Gastroesophageal sphincter (tissue), 4 donors: ENCODE measurements at places on chromosomes 13 and 19. TPM values are rescaled to one million over a fixed set of nuclear protein-coding genes. Genes with fewer than 3 reads are reported as not detected.

The ZNF93 gene
- 3.2 TPM for total RNA-seq

The IGFLR1 gene
- 7.4 TPM for total RNA-seq

The KLK7 gene
- 0.31 TPM for total RNA-seq

The OR7D2 gene
- 0.12 TPM for total RNA-seq

The MCF2L gene
- 25.0 TPM for total RNA-seq

The TUBB4A gene
- total RNA-seq: 2.7 TPM

The VSTM1 gene
- total RNA-seq: not detected

The CBARP gene
- not detected for total RNA-seq

The FGF14 gene
- 1.5 TPM for total RNA-seq

The LRRC25 gene
- 1.9 TPM for total RNA-seq

DNA sequence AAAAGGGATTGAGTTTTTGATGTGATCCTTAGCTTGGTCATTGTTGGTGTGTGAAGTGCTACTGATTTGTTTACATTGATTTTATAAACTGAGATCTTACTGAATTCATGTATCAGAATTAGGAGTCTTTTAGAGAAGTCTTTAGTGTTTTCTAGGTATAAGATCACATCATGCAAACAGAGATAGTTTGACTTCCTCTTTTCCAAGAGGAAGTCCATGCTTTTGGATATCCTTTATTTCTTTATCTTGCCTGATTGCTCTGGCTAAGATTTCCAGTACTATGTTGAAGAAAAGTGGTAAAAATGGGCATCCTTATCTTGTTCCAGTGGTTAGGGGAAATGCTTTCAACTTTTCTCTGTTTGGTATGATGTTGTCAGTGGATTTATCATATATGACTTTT, 561.2 kb upstream of the SLITRK1 start:
- no peak for ATAC-seq

DNA sequence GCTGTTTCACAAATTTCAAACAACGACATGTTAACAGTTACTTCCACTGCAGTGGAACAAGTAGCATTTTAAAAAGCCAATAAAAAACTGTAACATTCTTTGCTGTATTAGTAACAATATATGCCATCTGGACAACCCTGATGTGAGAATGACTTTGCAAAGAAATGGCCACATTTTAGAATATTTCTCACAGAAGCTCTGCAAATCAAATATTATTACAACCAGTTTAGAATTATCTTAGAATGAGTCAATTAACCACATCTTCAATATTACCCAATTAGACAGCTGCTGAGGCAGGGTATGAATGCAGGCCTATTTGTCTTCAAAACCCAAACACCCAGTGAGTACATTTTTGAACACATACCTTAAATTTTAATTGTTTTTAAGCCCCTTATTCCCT, 3.2 kb downstream of the ZNF699 start:
- no peak for ATAC-seq

- ATAC-seq: no peak
Measured at GRCh38 chr13:91158017-91158395, 189.5 kb upstream of the MIR17HG start.

- peak; percentile 25 for ATAC-seq
Measured at GRCh38 chr19:33064458-33064791, 263 bp downstream of the RHPN2 start.

GRCh38 chr13:109941951-109942350, 155.6 kb upstream of the IRS2 start:
- no peak for ATAC-seq

- peak; percentile 78 for ATAC-seq
Measured at GRCh38 chr19:2648528-2648937, 54.0 kb downstream of the GNG7 start.

- ATAC-seq: peak; percentile 96
Measured at GRCh38 chr19:1039646-1040475, at the start of gene ABCA7. Gene ABCA7 (plus strand): TSS chr19:1040107. CDS start chr19:1041362, 1,255 bp downstream.

DNA sequence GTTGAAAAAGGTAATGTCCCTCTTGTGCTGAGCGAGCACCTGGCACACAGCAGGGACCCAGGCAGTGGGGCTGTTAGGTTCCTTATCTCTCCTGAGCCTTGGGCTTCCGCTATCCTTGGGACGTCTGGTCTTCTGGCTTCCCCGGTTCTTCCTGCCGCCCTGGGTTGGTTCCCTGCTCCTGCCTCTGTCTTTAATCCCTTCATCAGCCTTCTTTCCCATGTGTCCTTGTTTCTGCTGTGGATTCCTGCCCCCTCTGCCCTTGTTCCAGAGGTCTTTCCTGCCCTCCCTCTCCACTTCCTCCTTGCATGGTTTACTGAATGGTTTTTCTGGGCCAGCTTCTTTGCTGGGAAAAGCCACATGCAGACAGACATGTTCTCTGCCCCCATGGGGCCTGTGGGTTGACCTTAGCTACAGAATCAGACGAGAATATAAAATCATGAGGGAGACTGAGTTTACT, 2.6 kb downstream of the EPN1 start:
- ATAC-seq: no peak

- ATAC-seq: no peak
Measured at GRCh38 chr13:98297051-98297450, 120.0 kb upstream of the RNF113B start.

DNA sequence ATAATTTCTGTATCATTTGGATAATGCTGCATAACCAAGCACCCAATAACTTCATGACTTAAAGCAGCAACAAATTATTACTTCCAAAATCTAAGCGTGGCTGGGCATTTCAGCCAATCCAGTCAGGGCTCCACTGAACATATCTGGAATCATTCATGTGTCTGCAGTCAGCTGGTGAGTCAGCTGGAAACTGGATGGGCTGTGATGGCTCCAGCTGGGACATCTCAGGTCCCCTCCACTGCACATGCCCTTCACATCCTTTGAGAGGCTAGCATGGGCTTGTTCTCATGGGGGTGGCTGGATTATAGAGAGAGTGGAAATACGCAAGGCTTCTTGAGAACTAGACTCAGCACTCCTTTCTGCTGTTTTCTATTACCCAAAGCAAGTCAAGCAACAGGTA, 961.9 kb downstream of the DIAPH3 start:
- no peak for ATAC-seq

DNA sequence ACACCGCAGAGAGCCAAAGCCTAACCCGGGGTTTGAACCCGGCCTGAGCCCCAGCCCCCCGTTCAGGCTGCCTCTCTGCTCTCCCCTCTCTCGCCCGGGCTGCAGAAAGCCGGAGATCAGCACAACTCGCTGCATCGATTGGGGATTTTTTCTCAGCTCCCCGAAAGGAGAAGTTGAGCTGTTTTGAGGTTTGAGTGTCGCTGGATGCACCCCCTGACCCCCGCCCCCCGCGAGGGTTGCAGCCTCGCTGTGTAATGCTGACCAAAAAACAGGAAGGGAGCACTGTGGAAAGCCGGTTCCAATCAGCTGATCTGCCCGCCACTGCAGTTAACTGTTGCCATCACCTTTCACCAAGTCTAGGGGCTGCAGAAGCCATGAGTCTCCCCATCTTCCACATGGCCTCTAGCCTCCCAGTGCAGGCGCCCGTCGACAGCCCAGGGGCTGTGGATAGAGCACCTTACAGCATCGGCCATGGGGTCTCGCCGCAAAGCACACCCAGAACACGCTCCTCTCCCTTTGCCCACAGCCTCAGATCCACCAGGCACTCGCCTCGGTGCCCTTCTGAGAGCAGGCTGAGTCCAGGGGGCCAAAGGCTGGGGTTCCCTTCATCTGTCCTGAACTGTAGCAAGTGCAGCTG, 34.5 kb downstream of the MYO9B start:
- ATAC-seq: no peak

GRCh38 chr13:110816500-110816899, 98.4 kb downstream of the ANKRD10 start:
- ATAC-seq: no peak

DNA sequence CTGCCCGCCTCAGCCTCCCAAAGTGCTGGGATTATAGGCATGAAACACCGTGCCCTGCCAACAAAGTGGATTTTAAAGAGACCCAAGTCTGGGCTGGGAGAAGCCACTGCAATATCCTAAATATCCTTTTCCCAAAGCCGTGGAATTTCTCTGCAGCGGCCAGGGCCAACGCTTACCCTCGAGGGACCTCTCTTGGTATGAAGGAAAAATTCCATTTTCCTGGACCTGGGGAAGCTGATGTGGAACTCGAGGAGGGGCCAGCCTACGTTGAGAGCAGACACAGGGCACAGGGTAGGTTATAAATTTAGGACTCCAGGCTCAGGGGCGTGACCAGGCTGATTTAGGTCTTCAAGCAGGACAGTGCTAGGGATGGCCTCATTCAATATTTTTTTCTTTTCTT, 17.7 kb upstream of the UPF1 start:
- no peak for ATAC-seq

- no peak for ATAC-seq
Measured at GRCh38 chr19:6773323-6773931, 919 bp downstream of the VAV1 start.

DNA sequence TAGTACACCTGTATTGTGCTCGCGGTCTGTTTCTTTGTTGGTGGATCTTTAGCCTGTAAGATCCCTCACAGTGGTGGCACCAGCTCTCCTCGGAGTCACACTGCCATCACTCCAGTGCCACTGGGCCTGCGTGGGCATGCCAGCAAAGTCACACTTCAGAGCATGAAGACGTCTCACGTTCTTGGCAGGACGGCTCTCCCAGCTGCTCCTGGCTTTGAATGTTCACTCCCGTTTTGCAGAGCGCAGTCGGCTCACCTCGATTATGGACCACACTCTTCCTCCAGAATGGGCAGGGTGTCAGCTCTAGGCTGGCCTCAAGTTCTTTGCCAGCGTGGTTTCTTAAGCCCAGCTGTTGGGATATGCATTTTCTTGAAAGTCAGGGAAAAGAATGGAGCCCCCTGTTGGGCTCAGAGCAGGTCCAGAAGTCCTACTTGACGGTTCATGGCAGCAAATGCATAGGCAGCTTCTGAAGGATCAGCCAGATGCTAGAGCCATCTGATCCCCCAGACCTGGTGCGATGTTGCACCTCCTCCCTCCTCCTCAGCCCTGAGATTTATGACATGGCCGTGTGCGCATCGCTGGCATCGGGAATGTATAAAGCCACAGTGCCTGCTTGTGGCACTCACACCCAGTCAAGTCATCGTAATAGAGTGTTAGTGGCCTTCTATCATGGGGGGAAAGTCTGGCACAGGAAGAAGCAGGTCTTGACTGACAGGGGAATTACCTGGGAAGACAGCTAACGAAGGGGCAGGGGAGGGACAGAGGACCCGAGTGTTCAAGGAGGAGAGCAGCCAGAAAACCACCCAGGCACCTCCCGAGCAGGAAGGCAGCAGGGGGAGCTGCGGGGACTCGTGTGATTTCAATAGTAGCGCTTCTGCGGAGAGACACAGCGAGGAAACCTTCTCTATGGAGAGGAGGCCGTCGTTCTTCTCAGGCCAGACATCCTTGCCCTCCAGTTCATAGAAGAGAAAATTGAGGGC, 40.2 kb upstream of the NPAS1 start:
- ATAC-seq: no peak

DNA sequence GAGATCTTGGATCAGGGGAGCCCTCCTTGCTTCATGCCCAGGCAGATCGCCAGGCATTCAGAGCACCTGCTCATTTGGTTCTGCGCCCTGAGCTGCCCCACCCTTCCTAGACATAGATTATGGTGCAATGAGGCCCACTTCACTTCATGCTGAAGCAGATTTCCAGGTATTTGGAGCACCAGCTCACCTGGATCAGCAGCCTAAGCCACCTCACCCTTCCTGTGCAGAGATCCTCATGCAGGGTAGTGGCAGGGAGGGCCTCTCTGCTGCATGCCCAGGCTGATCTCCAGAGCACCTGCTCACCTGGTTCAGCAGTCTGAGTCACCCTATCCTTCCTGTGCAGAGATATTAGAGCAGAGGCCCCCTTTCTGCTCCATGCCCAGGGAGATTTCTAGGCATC, 1966.1 kb downstream of the PCDH9 start:
- ATAC-seq: no peak

- no peak for ATAC-seq
Measured at GRCh38 chr19:35002037-35002535, 2.0 kb downstream of the GRAMD1A start.

DNA sequence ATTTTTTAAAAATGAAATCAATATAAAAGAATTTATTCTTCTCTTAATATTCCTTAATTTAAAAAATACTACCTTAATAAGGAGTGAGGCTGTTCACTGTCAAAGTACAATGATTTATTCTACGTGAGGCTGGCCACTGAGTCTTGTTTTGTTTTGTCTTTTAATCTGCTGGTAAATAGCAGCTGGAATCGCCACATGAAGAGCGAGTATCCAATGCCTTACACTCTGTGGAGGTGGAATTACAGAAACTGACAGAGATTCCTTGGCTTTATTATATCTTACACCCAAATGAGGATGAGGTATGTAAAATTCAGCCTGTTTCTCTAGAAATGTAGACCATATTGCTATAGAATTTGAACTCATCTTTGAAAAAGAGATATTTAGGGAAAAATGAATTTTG, 52.9 kb upstream of the AKAP11 start:
- ATAC-seq: no peak

- peak; percentile 41 for ATAC-seq
Measured at GRCh38 chr13:98300956-98301641, 124.0 kb upstream of the RNF113B start.

DNA sequence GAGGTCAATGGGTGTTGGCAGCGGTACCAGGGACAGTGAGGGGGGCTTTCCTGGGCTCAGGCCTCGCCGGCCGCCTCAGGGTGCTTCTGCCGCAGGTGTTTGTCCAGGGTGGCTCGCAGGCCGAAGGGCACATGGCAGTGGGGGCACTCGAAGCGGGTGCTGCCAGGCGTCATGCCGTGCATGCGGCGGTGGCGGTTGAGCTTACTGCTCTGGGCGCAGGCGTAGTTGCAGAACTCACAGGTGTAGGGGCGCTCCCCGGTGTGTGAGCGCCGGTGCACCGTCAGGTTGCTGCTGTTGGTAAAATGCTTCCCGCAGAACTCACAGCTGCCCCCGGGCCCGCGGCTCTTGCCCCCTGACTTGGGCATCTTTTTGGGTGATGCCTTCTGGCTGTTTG, 4.7 kb downstream of the ZNF296 start:
- ATAC-seq: no peak

DNA sequence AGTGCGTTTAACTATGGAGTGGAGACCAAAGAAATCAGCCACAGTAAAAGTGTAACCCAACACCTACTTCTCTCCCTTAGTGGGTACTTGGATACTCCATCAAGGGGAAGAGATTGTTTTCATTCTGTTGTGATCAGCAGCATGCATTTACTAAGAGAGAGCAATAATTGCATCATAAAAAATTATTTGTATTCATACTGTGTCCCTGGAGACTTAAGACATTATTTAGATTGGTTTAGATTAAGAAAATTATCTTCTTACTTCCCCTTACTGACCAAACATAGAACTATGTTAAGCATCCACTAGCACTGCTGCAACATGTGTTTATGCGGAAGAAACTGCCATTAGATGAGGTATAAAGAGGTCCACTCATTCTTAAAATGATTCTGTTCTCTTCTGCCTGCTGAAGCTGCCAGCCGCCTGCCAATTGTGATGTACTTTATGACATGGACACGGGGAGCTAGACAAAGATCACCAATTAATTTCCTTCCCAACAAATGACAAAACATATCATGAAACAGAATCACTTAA, 738.5 kb downstream of the DIAPH3 start:
- no peak for ATAC-seq

GRCh38 chr13:106762708-106763107, 194.8 kb upstream of the ARGLU1 start:
- no peak for ATAC-seq

DNA sequence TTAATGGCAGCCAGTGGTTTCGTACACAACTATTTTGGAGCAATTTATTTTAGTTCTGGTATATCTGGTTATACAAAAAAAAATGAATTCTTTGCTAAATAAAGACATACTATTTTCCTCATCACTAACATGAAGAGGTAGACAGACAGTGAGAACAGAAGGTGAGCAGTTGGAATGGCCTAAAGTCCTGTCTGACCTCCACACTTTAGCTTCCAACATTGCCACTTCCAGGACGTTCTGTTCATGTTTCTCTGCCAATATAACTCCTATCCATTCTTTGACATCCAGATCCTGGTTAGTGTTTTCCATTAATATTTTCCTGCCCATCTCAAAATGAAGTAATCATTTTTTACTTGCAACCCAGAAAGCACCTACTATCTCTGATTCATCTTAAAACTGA, 112.9 kb upstream of the FRY start:
- no peak for ATAC-seq
